Right lobe of liver (tissue), 6 donors: ENCODE measurements at places on chromosomes 7 and 10.
A peak's percentile ranks its signal among the peaks of the same experiment; 100 is the strongest.

- no peak for DNase-seq
Measured at GRCh38 chr10:91210435-91210834, 10.0 kb upstream of the PCGF5 start.

GRCh38 chr10:133087045-133087678 lies 562 bp upstream of the ADGRA1 start:
- no peak for DNase-seq

GRCh38 chr7:135286876-135287275 lies 53.2 kb downstream of the STRA8 start:
- no peak for DNase-seq

DNA sequence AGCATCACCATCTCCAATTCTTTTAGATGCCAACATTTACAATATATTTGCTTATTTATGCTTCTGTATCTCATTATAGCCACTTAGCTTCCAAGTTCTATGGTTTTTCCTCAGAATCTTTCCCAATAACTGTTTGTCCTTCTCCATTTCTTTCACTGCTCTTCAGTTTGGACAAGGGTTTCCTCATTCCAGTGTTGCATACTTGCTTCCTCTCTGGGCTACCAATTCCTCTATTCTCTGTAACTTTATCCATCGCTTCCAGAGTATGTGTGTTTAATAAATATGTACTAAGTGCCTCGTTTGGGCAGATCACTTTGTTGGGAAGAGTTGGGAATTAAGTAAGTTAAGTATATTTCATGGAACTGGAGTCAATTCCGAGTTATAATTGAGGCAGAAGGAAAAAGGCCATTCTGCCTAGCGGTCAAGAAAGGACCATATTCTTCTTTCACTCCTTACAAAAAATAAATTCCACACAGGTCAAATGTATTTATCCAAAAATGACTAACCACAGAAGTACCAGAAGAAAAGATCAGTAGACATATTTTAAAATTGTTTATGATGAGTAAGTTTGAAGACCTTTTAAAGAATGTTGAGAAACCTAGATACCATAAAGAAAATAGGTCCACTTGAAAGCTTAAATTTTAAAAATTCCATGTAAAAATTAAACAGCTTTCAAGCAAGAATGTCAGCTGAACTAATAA lies 10.8 kb downstream of the STAMBPL1 start:
- no peak for DNase-seq

DNA sequence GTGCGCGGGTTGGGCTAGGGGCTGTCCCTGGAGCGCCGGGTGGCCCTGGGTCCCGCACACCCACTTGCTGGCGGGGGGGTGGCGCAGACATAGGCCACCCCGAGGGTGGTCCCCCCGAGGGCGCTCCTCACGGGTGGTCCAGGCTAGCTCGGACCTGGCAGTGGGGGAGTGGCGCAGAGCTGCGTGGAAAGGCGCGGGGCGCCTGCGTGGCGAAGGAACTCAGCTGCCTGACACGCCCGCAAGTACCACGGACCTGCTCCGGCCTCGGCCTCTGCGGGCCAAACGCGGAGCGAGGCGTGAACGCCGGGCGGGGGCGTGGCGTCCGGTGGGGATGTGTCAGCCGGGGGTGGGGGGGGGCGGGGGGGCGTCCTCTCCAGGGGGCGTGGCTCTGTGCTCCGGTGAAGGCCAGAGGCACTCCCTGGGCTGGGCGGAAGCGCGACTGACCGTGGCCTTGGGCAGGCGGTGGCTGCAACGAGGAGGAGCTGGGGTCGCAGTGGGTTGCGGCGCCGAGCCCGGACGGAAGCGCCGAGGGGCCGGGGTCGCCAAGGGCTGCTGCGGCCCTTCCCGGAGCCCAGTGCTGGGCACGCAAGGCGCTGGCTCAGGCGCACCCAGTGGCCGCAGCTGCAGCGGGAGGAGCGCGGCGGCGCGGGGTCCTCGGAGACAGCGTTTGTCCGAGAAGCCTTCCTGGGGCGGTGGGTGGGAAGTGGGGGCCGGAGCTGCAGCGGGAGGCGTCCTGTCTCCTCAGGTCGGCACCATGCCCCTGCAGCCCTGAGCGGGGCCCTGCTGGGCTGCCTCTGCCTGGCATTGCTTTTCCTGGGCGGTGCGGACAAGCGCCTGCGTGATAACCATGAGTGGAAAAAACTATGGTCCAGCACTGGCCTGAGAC lies 58.9 kb upstream of the NUPR2 start:
- DNase-seq: peak; percentile 47

GRCh38 chr7:66055321-66055956 lies 20.2 kb upstream of the ASL start:
- DNase-seq: no peak

GRCh38 chr10:32095116-32095733 lies 39.0 kb upstream of the KIF5B start:
- DNase-seq: no peak

DNA sequence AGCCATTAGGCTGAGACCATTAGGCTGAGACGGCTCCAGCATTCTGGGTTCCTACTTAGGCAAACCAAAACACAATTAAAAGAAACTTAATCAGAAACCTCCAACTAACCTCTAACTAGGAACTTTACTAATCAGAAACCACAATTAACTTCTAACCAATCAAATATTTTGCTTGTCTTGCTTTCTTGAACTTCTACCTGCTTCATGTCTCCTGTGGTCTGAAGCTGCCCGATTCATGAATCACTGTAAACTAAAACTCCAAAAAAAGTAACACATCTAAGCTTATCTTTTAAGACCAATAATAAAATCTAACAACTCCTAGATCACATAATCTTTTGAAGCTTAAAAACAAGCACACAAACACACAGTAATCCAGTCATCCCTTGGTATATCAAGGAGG lies 76.1 kb downstream of the PDSS1 start:
- no peak for DNase-seq

GRCh38 chr10:84406561-84406960 lies 78.2 kb downstream of the CCSER2 start:
- DNase-seq: no peak

DNA sequence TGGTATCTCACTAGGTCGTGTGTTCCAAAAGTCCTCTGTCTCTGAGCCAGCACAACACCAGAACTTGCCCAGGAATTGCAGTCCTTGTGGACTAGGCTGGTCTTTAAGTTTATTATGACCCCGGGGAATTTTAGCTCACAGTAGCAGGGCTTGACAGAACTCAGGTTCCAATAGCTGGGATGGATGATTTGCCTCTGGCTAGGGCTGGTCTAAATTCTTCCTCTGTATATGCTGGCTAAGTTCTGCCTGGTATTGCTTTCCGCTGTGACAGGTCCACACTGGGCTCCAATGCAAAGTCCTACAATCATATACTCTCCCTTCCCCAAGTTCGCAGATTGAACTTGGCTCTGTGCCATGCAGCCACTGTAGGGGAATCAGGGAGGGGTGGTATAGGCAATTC lies 52.5 kb downstream of the FAS start:
- no peak for DNase-seq

DNA sequence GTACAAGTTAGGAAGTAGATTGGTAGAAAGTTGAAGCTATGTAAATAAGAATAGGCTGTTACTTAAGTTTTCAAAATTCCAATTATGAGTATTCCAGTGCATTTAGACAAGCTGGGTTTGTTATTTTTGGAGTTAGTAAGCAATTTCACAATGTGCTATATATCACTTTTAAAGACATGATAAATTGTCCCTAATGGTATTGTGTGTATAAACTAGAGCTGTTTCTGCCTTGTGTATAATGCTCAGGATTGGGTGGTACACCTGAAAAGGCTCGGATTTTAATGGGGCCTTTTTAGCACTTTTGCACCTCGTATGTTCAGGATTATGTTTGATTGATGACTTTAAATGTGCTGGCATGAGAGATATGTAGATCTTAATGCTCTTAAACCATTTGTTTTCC lies 175.8 kb downstream of the VTI1A start:
- no peak for DNase-seq
